ENCODE measurements at places on chromosomes 11 and 22. TPM values are rescaled to one million over a fixed set of nuclear protein-coding genes. Genes with fewer than 3 reads are reported as not detected.
A peak's percentile ranks its signal among the peaks of the same experiment; 100 is the strongest.

The KCNK4 gene
- not detected for total RNA-seq

The NRIP3 gene
- 0.76 TPM for total RNA-seq

The NAT10 gene
- 22.8 TPM for total RNA-seq

The SERPIND1 gene
- not detected for total RNA-seq

The SAA4 gene
- total RNA-seq: not detected

The IFITM2 gene
- 253 TPM for total RNA-seq

The ZP1 gene
- total RNA-seq: 0.14 TPM

The IGSF22 gene
- 1.4 TPM for total RNA-seq

DNA sequence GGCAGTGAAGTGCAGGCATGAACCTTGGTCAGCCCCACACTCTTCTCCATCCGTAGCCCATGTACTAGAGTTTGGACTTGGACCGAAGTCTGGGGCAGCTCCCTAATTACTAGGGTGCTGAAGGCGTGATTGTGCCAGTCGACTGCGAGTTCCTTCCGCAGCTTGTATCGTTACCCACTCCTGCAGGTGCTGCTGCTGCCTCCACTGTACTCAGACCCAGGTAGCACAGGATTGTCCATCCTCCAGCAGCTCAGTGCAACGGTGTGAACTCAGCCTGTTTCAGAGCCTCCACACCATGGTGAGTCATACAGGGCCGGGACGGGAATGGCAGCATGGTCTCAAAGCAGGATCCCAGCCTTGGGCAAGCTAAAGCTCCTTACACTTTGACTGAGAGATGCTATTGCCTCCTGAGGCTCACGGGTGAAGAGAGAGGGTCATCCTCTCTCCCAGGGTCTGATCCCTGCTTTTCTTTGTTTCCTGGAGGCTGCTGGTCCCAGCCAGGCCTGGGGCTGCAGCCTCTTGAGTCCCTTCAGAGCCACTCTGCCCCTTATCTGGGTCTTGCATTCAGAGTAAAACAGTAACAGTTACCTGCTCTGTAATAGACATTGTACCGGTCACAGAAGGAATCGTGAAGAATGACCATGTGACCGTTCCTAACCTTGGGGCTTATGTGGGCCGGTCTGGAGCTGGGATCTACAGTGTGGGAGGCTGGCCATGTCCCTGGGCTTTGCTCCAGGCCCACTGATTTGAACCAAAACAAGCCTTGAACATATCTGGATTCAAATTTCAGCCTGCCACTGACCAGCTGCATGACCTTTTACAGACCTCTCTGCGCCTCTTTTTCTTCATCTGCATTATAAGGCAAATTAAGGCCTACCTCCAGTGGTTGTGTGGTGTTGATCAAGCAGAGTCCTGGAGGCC lies 1.7 kb downstream of the TKFC start:
- DNase-seq: peak; percentile 60

DNA sequence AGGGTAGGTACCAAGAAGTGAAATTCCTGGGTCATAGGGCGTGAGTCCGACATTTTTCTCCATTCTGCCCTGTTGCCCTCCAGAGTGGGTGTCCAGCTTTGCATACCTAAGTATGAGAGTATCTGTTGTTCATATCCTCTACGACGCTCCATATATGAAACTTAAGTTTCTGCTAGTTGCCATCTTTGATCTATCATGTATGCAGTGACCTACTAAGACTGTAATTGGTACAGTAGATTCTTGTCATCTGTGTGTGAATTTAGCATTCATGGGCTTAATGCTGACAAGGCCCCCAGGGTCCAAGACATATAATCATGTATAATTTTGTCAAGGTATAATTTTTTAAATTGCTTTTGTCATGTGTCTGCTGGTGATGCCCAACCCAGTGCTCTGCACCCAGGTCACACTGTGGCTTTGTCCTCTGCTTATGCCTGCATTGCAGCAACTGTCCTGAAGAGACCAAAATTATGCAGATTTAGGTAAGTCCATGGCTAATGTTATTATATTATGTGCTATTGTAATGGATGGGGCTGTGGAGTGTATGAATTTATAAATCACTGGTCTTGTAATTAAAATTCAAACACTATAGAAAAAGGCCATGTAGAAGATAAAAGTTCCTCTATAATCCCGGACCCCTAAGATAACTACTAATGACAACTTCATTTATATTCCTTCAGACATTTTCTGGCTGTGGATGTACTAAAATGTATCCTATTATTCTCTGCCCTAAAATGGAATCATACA lies 12.2 kb downstream of the NEAT1 start:
- DNase-seq: no peak

- DNase-seq: no peak
These were observed 650 bp upstream of the NUP50 start for GRCh38 chr22:45163099-45163450.

DNA sequence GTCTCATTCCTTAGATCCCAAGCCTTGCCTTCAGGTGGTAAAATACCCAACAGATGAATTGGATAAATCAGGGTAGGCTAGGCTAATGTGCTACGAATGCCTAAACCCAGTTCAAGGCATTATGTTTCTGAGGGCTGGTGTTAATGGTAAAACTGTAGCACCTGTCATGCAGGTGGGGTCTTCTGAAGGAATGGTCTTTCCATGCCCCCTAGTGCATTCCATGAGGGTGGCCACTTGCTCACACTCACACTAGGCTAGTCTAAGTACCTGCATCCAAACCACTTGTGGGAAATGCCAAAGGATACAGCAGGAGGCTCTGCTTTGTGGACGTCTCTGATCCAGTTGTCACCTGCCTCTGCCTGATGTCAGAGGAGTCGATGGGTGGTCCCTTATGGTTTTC lies 24.2 kb upstream of the UCP3 start:
- no peak for DNase-seq

- DNase-seq: peak; percentile 90
These were observed 19.8 kb downstream of the FAM118A start for GRCh38 chr22:45329530-45329936.

Measured in Right ventricle myocardium inferior (tissue), 1 donor.